ENCODE measurements at places on chromosomes 6 and 20.

DNA sequence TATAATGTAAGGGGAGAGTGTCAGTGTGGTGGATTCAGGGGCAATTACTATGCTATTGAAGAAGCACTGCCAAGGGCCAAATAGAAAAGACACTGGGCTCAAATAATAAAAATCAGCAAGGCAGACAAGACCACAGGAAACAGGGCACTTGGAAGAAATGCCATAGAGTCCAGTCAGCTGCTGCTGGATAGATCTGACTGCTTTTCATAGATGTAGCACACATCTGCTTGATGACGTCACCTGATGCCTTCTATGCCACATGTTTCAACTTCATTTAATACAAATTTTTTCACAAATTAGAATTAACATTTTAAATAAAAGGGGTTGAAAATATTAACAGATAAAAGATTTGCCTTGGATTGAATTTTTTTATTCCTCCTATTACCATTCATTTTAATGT, 23.9 kb upstream of the AHI1 start:
- no peak for DNase-seq

- no peak for DNase-seq
Observed at GRCh38 chr20:61953037-61954021, 112.4 kb downstream of the TAF4 start.

GRCh38 chr6:122381494-122382265, 17.8 kb upstream of the HSF2 start:
- DNase-seq, result peak; percentile 25

DNA sequence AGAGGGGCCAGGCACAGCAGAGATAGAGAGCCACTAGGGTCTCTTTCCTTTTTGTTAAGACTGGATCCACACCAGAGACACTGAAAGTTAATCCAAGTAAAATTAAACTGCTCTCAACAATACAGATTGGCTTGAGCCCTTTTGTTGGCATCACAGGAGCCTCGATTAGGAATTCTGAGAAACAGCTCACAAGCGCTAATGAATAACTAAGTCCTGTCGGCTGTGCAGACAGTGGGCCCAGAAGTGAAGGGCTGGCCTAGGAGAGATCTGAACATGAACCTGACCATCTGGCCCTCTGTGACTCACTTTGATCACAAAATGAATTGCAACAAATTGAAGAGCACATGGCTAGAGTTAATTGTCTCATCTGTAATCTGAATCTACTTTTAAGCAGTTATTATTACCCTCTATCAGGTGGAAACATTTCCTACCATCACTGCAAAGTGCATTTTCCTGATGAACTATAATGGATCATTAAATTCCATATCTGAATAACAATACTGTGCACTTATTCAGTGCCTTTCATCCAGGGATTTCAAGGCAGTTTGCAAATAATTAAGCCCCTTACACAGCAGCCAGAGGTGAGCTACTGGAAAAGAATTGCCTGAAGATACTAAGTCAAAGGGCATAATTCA, 3.2 kb downstream of the BACH2 start:
- DNase-seq, result no peak

GRCh38 chr20:44419131-44419844, 56.4 kb upstream of the TTPAL start:
- DNase-seq, result no peak

DNA sequence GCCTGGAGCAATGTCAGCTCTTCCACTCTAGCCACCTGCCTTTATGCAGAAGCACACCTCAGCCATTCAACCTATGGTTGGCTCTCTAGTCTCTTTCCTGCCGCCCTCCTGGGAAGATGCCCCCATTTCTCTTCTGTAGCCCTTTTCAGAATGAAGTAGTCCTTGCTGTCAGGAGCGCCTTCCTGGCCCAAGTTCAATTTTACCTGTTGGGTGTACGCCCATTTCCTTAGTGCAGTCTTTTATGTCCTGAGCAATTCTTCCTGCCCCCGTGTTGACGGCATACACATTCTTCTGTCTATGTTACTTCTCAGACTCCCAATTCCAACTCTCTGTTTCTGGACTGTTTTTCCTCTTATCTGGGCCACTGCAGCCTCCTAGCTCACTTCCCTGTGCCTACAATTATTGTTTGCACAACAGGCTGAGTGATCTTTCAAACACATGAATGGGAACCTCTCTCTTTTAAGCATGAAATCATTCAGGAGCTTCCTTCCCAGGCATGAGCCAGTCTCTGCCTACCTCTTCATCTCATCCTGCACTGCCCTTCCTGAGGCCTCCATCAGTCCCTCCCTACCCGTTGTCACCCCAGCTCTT, 389.2 kb downstream of the CD83 start:
- no peak for DNase-seq

GRCh38 chr20:63026582-63027165, 19.9 kb upstream of the BHLHE23 start:
- no peak for DNase-seq

DNA sequence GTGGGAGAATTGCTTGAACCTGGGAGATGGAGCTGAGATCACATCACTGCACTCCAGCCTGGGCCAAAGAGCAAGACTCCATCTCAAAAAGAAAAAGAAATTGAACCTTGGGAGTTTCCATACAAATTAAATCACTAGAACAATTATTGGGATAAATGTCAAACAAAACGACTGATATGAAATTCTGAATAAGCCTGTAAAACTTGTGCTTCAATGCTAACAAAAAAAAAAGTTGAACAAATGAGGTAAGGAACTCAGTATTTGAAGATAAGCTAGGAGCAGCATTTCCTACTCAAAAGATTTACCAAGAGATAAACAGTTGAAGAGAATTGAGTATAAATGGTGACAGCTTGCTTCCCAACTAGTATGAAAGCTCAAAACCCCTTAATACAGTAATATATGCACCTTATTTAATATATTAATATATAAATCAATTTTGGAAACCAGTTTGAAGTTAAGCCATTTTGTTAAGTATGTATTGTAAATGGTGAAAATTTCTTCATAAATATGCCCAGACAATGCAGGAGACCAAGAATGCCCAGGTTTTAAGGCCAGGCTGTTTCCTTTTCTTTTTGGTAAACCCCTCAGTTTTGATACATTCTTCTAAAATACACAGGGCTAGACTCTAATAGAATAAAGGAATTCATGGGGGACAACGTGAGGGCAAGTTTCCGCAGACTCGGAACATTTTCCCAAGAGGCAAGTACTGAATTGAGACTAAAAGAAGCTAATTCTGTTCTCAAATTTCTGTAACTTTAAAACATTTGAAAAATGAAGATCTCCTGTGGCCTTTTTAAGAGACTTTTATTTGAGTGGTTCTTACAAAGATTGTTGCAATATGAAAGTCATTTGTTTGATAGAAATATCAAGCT, 3.9 kb downstream of the ROMO1 start:
- no peak for DNase-seq

DNA sequence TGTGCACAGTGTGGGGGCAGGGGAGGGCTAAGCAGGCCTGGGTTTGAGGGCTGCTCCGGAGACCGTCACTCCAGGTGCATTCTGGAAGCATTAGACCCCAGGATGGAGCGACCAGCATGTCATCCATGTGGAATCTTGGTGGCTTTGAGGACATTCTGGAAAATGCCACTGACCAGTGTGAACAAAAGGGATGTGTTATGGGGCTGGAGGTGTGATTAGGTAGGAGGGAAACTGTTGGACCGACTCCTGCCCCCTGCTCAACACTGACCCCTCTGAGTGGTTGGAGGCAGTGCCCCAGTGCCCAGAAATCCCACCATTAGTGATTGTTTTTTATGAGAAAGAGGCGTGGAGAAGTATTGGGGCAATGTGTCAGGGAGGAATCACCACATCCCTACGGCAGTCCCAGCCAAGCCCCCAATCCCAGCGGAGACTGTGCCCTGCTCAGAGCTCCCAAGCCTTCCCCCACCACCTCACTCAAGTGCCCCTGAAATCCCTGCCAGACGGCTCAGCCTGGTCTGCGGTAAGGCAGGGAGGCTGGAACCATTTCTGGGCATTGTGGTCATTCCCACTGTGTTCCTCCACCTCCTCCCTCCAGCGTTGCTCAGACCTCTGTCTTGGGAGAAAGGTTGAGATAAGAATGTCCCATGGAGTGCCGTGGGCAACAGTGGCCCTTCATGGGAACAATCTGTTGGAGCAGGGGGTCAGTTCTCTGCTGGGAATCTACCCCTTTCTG, 44.0 kb upstream of the TTPAL start:
- no peak for DNase-seq

DNA sequence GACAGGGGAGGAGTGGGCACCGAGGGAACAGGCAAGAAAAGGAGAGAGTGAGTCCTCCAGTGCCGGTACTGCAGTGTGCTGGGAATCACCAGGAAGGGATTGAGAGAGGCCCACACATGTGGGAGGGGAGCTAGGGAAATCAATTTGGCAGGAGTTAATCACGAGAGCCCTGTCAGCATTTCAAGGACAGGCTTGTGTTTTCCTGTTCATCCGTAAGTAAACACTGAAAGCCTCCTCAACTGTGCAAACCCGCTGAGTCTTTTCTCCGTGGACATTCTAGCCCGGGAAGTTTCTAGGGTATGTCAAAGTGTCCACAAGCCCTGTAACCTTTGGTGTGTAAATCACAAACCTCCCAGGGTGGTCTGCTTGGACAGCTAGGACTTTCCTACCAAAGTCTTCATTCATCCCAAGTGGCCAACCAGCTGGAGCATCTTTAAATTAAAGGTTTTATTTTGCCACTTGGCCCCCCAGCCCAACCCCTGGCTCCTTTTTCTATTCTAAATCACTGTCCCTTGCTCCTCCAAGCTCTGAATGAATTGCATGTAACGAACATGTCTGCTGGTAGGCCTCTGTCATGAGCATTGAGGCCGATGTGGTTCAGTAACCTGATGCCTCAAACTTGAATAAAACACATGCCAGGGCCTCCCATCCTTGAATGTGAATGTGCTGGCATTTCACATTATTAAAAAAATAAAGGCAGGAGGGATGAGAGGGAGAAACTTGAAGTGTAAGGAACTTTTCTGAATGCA, 149.1 kb downstream of the ZNF217 start:
- no peak for DNase-seq

- DNase-seq, result no peak
Observed at GRCh38 chr6:111731456-111732195, 125.9 kb upstream of the TRAF3IP2 start.

DNA sequence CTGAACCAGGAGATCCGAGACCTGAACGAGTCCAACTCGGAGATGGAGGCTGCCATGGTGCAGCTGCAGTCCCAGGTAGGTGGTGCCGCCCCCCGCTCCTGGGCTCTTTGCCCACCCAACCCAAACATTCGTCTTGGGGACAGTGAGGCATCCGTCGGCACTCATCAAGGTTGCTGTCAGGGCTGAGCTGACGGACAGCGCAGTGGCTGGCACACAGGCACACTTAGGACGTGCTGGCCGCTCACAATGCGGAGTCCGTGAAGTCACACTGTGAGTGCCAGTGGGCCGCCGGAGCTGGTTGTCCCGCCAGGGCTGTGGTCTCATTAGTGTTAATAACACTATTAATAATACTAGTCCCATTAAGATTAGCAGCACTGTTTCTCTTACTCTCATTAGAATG, 18.2 kb upstream of the PCMTD2 start:
- DNase-seq, result no peak

DNA sequence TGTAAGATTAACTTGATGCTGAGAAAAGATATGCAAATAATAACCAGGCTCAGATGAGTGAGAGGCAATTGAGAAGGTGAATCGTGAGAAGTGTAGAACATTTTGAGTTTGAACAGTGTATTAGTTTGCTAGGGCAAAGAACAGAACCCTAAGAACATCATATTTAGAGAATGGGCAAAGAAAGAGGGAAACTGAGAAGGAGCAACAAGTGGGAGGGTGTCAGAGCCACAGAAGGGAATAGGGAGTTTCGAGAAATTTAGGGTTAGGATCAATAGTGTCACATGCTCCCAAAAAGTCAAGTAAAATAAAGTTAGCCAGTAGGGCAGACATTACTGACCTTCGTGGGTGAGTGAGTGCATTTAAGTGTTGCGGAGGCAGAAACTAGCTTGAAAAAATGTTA, 5.5 kb upstream of the FAXC start:
- no peak for DNase-seq

DNA sequence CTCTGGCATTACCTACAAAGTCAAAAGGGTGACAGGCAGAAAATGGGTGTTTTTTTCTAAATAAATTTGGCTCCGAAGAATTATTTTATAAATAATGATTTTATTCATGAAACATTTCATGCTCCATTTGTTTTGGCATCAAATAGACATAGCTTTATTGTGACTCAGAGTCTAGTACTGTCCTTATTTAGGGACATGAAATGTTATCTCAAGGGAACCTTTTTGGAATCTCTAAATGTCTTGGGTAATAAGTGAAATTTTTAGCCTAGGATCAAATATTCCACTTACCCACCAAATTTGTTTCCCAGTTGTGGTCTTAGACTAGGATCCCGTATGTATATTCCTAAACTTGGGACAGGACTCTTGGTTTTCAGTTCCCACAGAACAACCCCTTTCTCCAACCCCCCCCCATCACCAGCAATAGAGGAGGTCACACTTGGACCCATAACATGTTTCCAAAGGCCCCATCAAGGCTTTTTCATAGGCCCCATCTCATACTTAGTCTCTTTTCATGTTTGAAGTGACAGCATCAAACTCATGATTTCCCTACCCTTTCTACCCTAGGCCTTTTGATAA, 81.8 kb downstream of the JAG1 start:
- no peak for DNase-seq

- no peak for DNase-seq
Observed at GRCh38 chr6:168413018-168413720, 27.8 kb upstream of the SMOC2 start.

GRCh38 chr6:25042536-25042935, 106.8 kb upstream of the RIPOR2 start:
- no peak for DNase-seq

DNA sequence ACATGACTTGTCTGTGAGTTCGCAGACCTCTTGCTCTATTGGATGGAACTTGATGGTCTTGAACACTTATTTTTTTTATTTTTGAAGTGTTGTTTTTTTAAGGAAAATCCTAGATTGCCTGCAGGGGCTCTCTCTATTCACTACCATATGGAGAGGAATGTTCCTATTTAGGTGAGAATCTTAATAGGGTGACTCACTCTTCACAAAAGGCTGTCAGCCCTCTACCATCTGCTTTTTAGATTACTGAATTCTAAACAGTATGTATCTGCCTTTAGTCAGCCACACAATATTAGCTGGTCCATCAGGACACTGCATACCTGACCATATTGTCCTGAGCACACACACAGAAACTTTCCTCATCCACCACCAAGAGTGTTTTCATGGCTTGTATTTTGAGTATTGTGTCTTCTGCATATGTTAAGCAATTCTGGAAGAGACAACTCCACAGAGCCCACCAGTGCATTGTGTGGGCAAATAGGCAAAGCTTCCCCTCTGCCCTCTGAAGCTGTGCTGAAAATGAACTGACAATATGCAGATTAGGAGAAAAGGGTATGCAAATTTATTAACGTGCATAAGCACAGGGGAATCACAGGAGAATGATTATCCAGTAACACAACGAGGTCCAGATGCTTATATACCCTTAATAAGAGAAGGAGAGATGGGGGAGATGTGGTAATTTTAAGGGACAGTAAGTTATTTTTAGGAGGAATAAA, 6.6 kb upstream of the BTBD9 start:
- DNase-seq, result no peak

- DNase-seq, result no peak
Observed at GRCh38 chr20:973785-974194, 28.3 kb downstream of the RSPO4 start.

- no peak for DNase-seq
Observed at GRCh38 chr6:53107091-53107490, 41.5 kb downstream of the GCM1 start.

All from glomerular endothelial cell (primary cell).